ENCODE measurements at places on chromosomes 4 and X. TPM values are rescaled to one million over a fixed set of nuclear protein-coding genes. Genes with fewer than 3 reads are reported as not detected.

Gene ARSJ
- 4.3 TPM for total RNA-seq

Gene RNF128
- 0.09 TPM for total RNA-seq

Gene CCKAR
- not detected for total RNA-seq

Gene TKTL2
- total RNA-seq, result not detected

- H3K27me3 ChIP-seq, result no peaks in the 10 kb centered on the region
- no peak overlapping the region for H3K4me3 ChIP-seq
- no peak for DNase-seq
These were observed 1410.9 kb downstream of the PCDH18 start for GRCh38 chr4:136121426-136121825.
